ENCODE measurements at places on chromosomes 2 and 18.

DNA sequence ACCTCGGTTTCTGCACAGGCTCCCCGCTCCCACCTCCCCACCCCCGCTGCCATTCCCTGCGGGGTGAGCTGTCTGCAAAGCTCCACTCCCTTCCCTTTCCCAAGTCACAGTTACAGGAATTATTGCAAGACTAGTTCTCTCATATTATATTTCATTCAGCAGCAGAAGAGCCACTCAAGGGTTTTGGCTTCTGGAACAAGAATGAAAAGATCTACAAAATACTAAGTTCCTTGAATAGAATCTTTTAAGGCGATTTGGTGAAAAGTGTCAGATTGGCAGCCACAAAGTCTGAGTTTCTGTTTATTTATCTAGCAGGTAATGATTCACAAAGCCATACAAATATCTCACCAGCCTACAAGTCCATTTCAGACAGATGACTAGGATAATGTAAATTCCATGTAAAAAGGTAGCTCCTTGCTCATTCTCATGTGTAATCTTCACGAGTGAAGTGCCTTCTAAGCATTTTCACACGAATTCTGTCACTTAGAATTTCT, 221.9 kb upstream of the RBBP8 start:
- DNase-seq: no peak

GRCh38 chr2:71997843-71998242, 149.8 kb downstream of the CYP26B1 start:
- DNase-seq: no peak

DNA sequence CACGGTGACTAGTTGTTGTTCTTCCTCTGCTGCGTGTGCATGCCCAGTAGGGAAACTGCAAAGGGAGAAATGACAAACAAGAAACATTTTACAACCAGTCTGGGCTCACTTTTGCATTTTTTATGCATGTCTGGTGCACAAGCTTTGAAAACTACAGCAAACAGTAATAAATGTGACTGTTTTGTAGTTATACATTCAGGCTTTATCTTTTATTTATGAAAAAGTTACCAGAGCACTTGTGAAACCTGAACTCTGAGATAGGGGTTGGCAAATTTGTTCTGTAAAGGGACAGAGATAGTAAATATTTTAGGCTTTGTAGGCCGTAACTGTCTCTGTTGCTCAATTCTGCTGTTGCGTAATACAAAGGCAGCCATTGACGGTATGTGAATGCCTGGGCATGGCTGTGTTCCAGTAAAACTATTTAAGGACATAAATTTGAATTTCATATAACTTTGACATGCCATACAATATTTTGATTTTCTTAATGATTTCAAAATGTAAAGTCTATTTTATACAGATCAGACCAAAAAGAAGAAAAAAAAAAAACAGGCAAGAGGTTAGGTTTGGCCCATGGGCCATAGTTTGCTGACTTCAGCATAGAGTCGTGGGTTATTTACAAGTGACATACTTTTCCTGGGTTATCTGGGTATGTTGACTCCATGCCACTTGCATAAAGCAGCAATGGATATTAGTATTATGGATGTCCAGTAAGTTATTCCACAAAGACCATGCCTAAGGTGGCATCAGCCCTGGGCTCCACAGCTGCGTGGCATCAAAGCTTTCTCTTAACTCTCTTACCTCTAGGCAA, 53.6 kb upstream of the EML6 start:
- DNase-seq: no peak

DNA sequence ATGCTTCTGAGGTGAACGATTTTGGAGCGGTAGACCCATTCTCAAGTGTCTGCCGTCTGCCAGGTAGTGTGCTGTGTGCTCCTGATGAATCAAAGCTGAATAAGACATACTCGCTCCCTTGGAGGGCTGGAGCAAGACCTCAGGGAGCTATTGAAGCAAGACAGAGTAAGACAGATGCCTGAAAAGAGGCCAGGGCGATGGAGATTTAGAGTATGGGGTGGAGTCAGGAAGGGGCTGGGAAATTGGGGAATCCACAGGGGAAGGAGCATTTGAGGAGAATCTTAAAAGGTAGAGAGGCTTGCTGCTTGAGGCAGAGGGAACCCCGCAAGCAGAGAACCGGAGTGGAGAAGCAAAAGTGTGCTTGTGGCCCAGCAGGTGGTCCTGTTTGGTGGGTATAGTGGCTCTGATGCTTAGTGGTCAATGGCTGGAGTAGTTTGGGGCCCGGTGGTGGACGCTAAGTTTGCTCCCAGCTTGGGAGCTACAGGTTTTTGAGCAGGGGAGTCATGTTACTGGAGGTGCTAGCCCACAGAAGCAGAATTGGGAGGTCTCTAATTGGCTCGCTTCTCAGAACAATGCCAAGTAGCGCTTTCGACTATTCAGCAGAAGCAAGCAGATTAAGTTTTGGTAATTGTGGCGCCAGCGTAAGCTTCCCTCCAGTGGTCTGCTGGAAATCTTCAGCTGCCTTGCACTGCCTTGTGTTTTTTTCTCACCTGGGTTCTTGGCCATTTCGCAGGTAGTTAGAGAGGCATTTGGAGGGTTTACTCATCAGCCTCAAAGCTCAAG, 2.0 kb downstream of the CNNM4 start:
- peak; percentile 19 for DNase-seq

- no peak for DNase-seq
Measured at GRCh38 chr2:222064286-222064685, 234.5 kb downstream of the PAX3 start.

- DNase-seq: no peak
Measured at GRCh38 chr2:79801082-79801481, 288.2 kb downstream of the CTNNA2 start.

GRCh38 chr18:34591920-34592444, 118.1 kb upstream of the DTNA start:
- DNase-seq: no peak

- no peak for DNase-seq
Measured at GRCh38 chr2:235005023-235005422, 53.2 kb downstream of the SH3BP4 start.

- DNase-seq: no peak
Measured at GRCh38 chr2:174044556-174044955, 79.4 kb upstream of the SP3 start.

DNA sequence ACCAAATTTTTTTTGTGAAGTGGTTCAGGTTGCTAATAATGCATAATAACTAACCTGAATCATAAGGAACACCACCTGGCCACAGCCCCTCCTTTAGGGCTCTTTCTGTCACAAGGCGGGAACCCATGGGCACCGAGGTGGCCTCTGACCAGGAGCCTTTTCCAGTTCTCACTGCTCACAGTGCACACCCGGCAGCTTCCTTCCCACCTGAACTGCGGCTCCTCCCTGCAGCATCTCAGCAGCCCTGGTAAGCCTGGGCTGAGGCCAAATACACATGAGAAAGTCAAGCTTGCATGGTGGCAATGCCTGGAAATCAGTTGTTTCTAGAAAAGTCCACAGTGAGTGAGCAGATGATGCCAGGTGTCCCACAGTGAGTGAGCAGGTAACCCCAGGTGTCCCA, 77.6 kb upstream of the SNTG2 start:
- no peak for DNase-seq

Data from activated CD8-positive, alpha-beta T cell treated with anti-CD3 and anti-CD28 coated beads for 36 hours (primary cell).